Karpas-422 (cell line): ENCODE measurements at places on chromosomes 7 and 10. TPM values are rescaled to one million over a fixed set of nuclear protein-coding genes. Genes with fewer than 3 reads are reported as not detected.

OAT gene
- total RNA-seq = 64.8 and 98.4 TPM in 2 replicates

PPP1R9A gene
- total RNA-seq = not detected in 2 replicates

CCDC172 gene
- total RNA-seq = not detected in 2 replicates

NUTM2A gene
- total RNA-seq = 0.14 and 0.26 TPM in 2 replicates

PLCE1 gene
- not detected in 2 replicates for total RNA-seq

ST7 gene
- 2.8 and 4.6 TPM in 2 replicates for total RNA-seq

FAM171A1 gene
- not detected in 2 replicates for total RNA-seq

EXOC4 gene
- 111 and 118 TPM in 2 replicates for total RNA-seq

PRKCQ gene
- not detected in 2 replicates for total RNA-seq

SERPINE1 gene
- total RNA-seq = not detected in 2 replicates

SPDYE2B gene
- not detected in 2 replicates for total RNA-seq

POLR2J gene
- 53.1 and 60.7 TPM in 2 replicates for total RNA-seq

SPAG6 gene
- not detected in 2 replicates for total RNA-seq

ELAPOR2 gene
- 9.7 and 26.9 TPM in 2 replicates for total RNA-seq

C7orf33 gene
- total RNA-seq = not detected in 2 replicates

SPOCK2 gene
- 4.4 TPM in 1 of 2 replicates, not detected in the other for total RNA-seq

HMX3 gene
- total RNA-seq = not detected in 2 replicates

CTTNBP2 gene
- total RNA-seq = not detected in 2 replicates

GRK5 gene
- total RNA-seq = 4.5 and 5.0 TPM in 2 replicates

VAX1 gene
- total RNA-seq = not detected in 2 replicates

ALOX5 gene
- total RNA-seq = 480 and 661 TPM in 2 replicates

RBM48 gene
- total RNA-seq = 8.5 and 12.1 TPM in 2 replicates

HOXA1 gene
- total RNA-seq = 4.1 and 4.4 TPM in 2 replicates

ANKRD1 gene
- total RNA-seq = not detected in 2 replicates

PLAU gene
- total RNA-seq = 3.2 and 6.3 TPM in 2 replicates

HTR5A gene
- total RNA-seq = not detected in 2 replicates

FAM24B gene
- total RNA-seq = 11.6 and 16.3 TPM in 2 replicates

MRC1 gene
- total RNA-seq = 0.04 TPM in 1 of 2 replicates, not detected in the other

FAM25G gene
- total RNA-seq = not detected in 2 replicates

SEM1 gene
- 45.8 and 209 TPM in 2 replicates for total RNA-seq

UTF1 gene
- not detected in 2 replicates for total RNA-seq

TMEM236 gene
- 0.04 and 0.19 TPM in 2 replicates for total RNA-seq

OR2A7 gene
- not detected in 2 replicates for total RNA-seq

STAG3 gene
- 8.1 and 22.1 TPM in 2 replicates for total RNA-seq

SKIDA1 gene
- total RNA-seq = 0.22 and 1.5 TPM in 2 replicates

PON3 gene
- not detected in 2 replicates for total RNA-seq

GNAT3 gene
- 0.26 and 0.43 TPM in 2 replicates for total RNA-seq

TRIM8 gene
- 94.4 and 111 TPM in 2 replicates for total RNA-seq

SMKR1 gene
- total RNA-seq = 0.22 TPM in 1 of 2 replicates, not detected in the other

CDC14C gene
- total RNA-seq = not detected in 2 replicates

HOXA3 gene
- 1.3 TPM in 2 replicates for total RNA-seq

NEUROD6 gene
- not detected in 2 replicates for total RNA-seq

FKBP14 gene
- 9.0 and 13.5 TPM in 2 replicates for total RNA-seq

DNAJC12 gene
- total RNA-seq = 52.2 and 72.8 TPM in 2 replicates

JCAD gene
- not detected in 2 replicates for total RNA-seq

LBX1 gene
- not detected in 2 replicates for total RNA-seq
